ENCODE measurements at places on chromosomes 2 and 18.

- no peak for DNase-seq
Observed at GRCh38 chr2:26620031-26620605, 21.0 kb downstream of the CIB4 start.

DNA sequence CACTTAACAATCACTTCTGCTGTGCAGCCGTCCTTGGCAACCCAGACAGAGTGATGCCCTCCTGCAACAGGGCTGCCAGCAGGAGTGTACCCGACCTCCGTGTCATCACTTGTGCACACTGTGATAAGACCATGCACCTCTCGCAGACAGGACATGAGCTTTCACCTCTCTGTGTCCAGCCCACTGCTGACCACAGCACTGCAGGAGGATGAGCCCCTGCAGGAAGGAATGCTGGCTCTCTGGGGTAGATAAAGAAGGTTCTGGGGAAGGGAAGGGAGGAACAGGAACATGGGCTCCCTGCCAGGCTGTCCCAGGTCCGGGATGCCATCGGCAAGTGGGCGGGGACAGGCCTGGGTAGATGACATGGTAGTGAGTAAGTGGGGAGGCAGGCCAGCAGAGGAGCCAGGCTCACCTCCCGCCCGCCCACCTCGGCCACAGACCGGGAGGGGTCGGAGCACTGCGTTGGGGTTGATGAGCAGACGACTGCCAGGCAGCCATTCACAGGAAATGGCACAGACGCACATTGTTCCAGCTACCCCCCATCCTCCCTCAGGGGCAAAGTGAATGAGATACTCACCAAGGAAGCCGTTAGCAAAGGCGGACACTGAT is 18.6 kb upstream of the COL6A3 start:
- no peak for DNase-seq

- no peak for DNase-seq
Observed at GRCh38 chr2:161172901-161173540, 12.8 kb downstream of the TANK start.

DNA sequence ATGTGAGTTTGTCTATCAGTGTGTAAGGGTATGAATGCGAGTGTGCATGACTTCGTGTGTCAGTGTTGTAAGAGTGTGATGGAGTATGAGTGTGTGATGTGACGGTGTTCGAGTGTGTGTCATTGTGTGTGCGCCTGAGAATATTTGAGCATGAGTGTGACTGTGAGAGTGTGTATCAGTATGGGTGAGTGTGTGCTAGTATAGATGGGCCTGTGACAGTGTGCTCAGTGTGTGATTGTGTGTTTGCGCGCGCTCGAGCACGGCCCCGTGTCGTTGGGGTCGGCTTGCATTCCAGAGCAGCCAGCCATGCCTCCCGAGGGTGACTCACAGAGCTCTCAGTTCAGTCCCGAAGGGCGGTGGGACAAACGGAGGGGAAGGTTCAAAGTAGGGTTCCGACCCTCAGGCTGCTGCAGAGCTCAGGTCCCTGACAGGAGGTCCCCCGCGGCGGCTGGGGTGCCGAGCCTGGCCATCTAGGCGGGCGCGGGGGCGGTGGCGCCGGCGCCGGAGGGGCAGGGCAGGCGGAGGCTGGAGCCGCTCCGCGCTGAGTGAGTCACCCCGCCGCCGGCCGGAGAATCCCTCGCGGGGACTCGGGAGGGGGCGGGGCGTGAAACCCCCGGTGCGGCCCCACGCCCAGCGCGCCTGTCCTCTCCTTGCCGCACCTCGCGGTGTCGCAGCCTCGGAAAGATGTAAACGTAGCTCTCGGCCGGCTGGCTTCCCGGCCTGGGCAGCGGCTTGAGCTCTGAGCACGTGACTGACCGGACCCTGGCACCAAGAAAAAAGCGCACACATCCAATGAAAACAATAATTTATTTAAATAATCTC is 3.8 kb downstream of the DLX2 start:
- no peak for DNase-seq
